Left renal cortex interstitium (tissue), 4 donors: ENCODE measurements at places on chromosomes 1 and 21. TPM values are rescaled to one million over a fixed set of nuclear protein-coding genes. Genes with fewer than 3 reads are reported as not detected.

LSS gene
- polyA plus RNA-seq = 57.0 TPM

F11R gene
- polyA plus RNA-seq = 80.6 TPM

HIVEP3 gene
- polyA plus RNA-seq = 3.5 TPM

DNA sequence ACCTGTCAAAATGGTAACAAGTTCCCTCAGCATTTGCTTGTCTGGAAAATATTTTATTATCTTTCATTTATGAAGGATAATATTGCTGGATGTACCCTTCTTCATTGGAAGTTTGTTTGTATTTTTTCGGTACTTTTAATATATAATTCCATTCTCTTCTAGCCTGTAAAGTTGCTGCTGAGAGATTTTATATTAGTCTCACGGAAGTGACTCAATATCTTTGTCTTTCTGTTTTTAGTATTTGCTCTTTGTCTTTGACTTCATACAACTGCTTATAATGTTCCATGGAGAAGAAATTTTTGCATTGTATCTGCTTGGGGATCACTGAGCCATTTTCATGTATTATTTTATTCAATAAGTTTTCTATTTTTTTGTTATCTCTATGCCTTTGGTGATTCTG is 1777.5 kb downstream of the BRINP3 start:
- DNase-seq = no peak

DNA sequence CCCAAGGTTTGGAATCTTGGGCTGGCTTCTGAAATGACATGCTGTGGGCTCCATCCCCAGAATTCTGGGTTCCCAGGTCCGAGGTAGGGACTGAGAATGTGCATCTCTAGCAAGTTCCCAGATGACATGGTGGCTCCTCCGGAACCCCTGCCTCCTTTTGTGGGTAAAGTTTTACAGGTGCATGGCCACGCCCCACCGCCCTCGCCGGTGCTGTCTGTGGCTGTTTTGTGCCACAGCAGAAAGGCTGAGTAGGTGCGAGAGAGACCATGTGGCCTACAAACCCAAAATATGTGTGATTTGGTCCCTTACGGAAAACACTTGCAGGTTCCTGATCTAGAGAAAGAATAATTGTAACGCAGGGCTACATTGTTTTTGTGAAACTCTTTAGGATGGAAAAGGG is 30.9 kb downstream of the SKI start:
- no peak for DNase-seq

- DNase-seq = no peak
Observed at GRCh38 chr21:41809891-41810596, 43.2 kb upstream of the RIPK4 start.
